ENCODE measurements at places on chromosomes 5 and 9.
A peak's percentile ranks its signal among the peaks of the same experiment; 100 is the strongest.

- DNase-seq: no peak
Observed at GRCh38 chr5:150505041-150505511, 2.9 kb upstream of the NDST1 start.

DNA sequence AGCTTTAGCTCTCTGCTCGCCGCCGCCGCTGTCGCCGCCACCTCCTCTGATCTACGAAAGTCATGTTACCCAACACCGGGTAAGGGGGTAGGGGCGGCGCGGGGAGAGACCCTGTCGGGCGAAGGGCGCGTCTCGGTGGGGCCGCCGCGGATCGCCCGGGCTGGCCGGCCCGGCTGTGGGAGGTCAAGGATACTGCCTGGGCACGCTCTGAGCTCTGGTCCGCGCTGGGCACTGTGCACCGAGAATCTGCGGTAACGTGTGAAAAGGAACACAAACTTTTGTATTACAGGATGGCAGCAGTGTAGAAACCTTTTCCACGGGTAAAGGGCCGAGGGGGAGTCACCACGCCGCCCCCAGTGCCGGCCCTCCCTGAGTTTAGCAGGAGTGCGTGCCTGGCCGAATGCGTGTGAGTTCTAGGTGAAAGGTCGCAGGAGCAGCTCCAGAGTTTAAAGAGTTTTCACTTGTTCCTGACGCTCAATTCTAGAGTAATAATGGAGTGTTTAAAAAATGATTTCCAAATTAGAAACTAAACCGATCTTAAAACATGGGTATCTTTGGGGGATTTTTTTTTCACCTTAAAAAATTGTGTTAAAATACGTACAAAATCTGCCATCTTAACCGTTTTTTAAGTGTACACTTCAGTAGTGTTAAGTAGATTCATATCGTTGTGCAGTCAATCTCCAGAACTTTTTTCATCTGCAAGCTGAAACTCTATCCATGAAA, at the start of gene HSDL2:
HSDL2 (plus strand) TSS at position 7 of the 723 bp plus-strand sequence; CDS start at position 63, 56 bp downstream.
- peak; percentile 35 for DNase-seq

- no peak for DNase-seq
Observed at GRCh38 chr5:74116266-74116665, 490.3 kb downstream of the ARHGEF28 start.

DNA sequence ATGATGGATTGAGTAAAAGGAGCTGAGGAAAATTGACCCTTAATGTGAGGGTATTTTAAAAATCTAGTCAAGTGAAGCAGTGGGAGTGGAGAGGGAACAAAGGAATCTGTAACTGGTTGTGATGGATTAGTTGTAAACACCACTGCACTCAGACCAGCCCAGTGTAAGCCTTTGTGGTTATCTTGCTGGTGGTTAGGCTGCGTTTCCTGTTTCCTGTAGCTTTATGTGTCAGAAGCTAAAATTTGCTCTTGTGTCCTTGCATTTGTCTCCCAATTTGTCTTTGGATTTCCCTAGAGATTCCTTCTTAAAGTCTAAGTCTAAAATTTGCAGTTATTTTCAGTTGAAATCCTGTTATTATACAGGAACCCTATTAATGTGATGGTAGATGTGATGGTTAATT, 6.3 kb downstream of the IFNA21 start:
- DNase-seq: no peak

DNA sequence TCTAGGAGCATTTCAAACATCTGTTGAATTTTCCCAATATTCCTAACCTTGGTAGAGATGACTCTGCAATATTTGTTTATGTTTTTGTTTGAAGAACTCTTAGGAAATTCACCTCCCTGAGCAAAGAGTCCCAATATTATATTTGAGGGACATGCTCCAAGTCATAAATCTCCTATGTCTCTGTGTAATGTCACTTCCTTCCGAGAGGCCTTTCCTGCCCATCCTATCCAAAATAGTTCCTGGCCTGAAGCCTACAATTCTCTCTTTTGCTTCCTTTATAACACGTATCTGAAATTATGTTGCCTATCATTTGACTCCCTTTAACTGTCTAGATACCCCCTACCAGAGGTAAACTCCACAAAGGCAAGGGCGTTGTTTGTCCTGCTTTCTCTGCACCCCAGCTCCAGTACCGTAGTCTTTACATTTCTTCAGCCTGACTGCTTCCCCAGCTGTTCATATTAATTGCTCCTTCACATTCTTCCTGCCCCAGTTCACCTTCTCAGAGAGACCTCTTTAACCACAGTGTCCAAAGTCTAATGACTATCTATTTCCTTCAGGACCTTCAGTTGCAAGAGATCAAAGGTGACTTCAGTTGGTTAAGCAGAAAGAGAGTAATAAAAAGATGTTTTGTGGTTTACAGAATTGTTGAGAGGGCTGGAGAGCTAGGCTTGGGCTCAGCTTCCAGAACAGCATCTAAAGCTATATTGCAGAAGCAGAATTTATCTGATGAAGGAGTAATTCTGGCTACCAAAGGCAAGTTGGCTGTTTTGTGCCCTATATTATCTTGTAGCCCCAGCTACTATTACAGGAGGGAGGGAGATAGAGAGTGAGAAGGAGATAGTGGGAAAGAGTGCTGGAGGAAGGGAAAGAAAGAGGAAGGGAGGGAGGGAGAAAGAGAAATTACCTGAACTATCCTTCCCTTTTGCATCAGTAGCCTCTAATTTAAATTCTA, 109.3 kb upstream of the TMEM161B start:
- DNase-seq: no peak

DNA sequence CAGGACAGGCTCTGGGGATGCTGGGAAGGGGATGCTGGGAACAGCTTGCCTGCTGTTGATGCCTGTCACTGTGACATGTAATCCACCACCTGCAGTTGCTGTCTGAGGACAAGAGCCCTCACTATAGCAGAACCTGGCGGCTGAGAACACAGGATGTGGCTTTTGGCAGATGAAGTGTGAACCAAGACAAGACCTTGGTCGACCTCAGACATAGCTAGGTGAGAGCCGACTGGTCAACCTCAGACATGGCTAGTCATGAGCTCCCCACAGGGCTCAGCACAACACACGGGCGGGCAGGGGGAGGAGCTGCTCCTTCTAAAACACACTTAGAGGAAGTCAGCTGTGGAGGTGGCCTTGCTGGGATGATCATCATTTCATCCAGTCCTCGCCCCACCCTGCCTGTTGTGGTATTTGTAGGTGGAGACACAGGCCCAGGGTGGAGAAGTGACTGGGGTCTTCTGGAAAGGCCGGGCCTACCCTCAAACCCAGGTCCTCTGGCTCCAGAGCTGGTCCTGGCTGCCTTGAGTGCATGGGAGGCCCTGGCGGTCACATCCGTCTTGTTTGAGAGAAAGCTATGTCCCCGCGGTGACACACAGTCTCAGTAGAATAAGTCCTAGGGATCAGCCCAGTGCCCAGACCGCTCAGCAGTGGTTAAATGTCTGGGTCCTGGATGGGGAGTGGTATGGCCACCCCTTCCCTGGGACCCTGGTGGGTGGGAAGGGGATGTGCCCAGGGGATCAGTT, 6.1 kb downstream of the SUSD3 start:
- no peak for DNase-seq

DNA sequence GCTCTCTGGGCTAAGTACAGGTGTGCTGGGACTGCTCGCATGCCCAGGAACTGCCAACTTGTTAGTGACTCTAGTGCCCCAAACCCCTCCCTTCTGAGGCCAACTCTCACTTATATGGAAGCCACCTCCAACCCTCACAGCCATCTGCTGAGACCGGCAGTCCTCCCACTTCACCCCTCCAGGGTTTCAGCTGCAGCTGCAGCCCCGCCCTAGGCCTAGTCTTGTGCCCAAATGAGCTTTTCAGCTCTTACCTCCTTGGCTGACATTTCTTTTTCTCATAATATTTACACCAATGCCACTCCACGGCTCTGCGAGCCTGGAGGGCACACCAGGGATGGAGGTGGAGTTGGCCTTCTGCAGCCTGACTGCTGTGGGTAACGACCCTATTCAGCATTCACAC, 166.6 kb downstream of the ROR2 start:
- no peak for DNase-seq

GRCh38 chr5:148427370-148428042, 43.7 kb downstream of the FBXO38 start:
- DNase-seq: no peak

- no peak for DNase-seq
Observed at GRCh38 chr9:128138001-128138400, 10.5 kb upstream of the PTGES2 start.

GRCh38 chr5:39185761-39186160, 33.6 kb downstream of the FYB1 start:
- no peak for DNase-seq

Measured in AG10803 (cell line).